D721Med (cell line): ENCODE measurements at places on chromosomes 12 and 14.

- DNase-seq, result no peak
Measured at GRCh38 chr12:28569698-28570411, 379.6 kb downstream of the CCDC91 start.

- no peak for DNase-seq
Measured at GRCh38 chr12:116194935-116195431, 82.5 kb downstream of the MED13L start.

DNA sequence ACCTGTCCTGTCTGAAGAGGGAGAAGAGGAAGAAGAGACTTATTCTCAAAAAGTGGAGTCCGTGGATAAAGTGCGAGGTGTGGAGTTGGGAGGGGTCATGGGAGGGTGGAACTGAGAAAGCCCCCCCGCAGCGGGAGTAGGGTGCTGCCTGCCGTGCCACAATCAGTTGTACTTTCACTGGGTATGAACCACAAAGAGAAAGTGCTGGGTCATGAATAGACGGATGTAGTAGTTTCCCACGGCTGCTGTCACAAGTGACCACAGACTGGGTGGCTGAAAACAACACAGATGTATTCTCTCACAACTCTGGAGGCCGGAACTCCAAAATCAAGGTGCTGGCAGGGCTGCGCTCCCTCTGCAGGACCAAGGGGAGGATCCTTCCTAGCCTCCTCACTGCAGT lies 5.5 kb downstream of the DNAH10 start:
- no peak for DNase-seq

- DNase-seq, result no peak
Measured at GRCh38 chr14:50875359-50876070, 3.7 kb downstream of the ABHD12B start.

GRCh38 chr12:42504049-42504448 lies 85.5 kb downstream of the PRICKLE1 start:
- DNase-seq, result no peak

- no peak for DNase-seq
Measured at GRCh38 chr12:124920353-124920935, 6.0 kb upstream of the UBC start.

DNA sequence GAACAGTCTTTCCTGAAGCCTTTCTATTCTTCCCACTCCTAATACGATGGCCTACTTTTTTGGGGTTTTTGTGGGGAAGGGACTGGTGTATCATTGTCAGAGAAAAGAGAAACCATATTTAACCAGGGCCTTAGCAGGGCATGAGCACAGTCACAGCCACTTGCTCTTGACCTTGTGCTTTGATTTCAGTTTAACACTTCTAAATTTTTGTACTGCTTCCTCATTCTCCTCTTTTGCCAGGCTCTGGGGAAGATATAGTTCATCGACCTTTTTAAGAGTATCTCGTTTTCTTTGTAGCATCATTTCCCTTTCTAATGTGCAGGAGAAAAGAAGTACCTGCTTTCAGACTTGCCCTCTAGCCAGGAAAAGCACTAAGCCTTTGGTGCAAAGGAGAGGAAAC lies 2.2 kb downstream of the ZBTB1 start:
- DNase-seq, result no peak

- no peak for DNase-seq
Measured at GRCh38 chr12:75953312-75953906, 78.2 kb downstream of the PHLDA1 start.

DNA sequence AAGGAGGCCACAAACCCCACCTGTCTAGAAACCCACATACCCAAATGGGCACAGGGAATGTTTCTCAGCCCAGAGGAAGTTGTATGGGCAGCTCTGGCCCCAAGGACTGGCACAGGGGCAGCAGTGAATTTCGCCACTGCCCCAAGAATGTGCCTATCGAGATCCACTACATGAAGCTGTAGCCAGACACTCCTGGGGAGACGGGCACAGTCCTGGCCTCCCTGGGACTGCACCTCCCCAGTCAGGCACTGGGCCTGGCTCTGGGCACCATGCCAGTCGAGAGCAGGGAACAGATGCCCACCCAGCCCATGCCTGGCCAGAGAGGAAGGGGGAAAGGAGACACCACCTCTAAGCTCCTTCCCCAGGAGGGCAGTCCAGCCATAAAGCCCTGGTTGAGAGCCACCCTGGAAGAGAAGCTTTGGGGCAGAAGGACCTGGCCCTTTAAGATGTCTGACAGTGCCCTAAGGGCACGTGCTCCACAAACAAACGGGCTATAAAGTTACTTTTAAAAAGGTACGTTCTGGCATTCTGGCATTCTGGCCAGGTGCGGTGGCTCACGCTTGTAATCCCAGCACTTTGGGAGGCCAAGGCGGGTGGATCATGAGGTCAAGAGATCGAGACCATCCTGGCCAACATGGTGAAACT lies 8.4 kb downstream of the ADCY6 start:
- no peak for DNase-seq

- DNase-seq, result no peak
Measured at GRCh38 chr12:76223869-76224268, 124.3 kb downstream of the BBS10 start.

GRCh38 chr12:67720351-67720856 lies 71.9 kb downstream of the DYRK2 start:
- DNase-seq, result no peak

GRCh38 chr14:101933209-101933608 lies 31.2 kb upstream of the DYNC1H1 start:
- no peak for DNase-seq

DNA sequence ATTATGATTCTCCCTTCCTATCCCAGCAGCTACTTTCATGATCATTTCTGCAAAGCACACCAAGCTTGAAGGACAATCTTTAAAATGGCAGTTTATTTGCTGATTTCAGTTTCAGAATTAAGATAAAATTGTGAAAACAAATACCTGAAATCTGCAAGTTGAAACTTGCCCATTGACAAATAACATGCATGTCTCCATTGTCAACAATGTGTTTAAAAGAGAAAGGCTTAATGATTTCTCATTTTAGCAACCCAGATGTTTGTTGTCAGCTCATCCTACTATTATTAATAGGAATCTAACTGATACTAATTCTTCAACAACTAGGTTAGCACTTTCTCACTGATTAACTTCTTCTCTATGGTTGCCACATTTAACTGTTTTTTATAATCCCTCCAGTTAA lies 474.6 kb downstream of the PRKD1 start:
- DNase-seq, result no peak
